EH (cell line): ENCODE measurements at places on chromosomes 7 and 10.

DNA sequence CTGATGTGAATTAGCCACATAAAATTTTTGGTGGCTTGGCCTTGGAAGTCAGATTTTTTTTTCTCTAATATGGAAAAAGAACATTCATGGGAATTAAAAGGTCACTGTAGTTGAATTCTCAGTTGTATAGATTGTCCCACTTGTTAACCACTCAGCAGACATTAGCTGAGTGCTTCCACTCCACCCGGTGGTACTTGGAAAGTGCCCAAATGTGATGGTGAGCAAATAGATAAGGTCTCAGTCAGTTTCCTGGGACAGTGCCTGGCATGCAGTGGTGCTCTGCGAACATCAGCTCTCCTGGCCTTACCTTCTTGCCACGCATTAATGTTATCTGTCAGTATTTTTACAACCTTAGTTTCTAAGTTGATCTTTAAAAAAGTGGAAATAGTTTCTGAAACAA is 1.4 kb downstream of the ATP5F1C start:
- DNase-seq, result peak; percentile 54

DNA sequence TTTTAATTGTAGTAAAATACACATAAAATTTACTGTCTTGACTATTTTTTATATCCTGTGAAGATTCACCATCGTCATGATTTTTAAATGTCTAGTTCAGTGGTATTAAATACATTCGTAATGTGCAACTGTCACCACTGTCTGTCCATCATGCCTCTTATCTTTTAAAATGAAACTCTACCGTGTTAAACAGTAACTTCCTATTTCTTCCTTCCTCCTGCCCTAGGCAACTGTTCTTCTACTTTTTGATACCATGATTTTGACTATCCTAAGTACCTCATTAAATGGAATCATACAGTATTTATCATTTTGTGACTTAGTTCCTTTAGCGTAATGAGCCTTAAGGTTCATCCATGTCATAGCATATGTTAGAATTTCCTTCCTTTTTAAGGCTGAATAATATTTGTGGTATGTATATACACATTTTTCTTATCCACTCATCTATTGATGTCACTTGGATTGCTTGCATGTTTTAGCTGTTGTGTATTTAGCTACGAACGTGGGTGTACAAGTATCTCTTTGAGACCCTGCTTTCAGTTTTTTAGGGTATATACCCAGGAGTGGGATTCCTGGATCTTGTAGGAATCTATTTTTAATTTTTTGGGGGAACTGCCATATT is 13.5 kb downstream of the SLK start:
- peak; percentile 30 for DNase-seq

DNA sequence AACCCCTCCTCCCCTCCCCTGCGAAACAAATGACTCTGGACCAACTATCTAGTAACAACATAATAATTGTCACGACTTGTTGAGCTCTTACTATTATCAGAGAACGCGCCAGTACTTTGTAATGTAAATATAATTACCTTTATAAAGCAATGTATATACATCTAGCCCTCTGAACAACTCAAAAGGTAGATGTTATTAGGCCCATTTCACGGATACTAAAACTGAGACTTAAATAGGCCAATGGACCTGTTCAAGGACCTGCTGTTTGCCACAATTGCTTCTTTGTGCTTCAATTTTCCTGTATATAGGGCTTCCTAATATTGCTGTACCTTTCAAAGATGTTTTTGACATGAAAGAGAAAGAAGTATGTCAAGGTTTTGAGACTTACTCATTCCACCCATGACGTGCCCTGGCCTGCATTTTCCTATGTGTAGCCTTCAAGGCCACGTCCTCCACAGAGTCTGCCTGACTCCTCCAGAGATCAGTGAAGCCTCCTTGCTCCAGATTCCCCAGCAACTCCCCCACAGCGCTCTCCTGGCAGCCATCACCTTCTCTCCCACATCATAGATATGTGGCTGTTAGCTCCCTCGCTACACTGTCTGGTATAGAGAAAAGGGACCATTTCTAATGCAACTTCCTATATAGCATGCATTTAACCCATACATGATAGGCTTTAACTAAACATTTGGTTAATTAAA is 156.6 kb downstream of the SKIDA1 start:
- DNase-seq, result no peak

- no peak for DNase-seq
Observed at GRCh38 chr10:127174866-127175265, 21.5 kb downstream of the INSYN2A start.

GRCh38 chr10:15842556-15843169 is 17.6 kb downstream of the MINDY3 start:
- DNase-seq, result peak; percentile 58

DNA sequence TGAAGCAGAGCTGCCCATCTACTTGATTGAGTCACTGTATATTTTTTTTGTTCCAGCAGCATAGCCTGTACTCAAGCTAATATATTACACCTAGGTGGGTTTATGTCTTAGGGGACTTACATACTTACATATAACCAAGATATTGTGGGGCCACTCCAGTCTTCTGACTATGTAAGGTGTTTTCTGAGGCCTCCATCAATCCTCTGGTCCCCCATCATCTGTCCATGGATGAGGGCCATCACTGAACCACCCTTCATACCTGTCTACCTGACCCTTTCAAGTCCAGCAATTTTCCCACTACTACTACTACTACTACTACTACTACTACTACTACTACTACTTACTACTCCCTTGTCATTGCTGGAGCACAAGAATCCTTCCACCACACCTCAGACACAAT is 3.2 kb upstream of the FAM241B start:
- no peak for DNase-seq

GRCh38 chr7:48042216-48042615 is 6.9 kb downstream of the C7orf57 start:
- peak; percentile 63 for DNase-seq

DNA sequence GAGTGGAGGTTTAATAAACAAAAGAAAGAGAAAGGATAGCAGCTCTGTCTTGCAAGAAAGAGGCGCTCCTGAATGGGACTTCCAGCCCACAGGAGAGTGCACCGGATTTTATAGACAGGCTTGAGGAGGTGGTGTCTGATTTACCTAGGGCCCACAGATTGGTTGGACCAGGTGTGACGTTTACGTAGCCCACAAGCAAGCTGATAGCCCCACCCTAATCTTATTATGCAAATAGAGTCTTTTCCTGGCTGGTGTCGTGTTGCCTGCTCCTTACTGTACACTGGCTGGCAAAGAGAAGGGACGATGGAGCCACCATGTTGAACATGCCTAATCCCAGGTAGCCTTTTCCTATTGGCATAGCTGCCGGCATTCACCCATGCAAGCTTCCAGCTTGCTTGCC is 319.7 kb upstream of the POM121L12 start:
- no peak for DNase-seq
